ENCODE measurements at places on chromosomes 4 and X.

DNA sequence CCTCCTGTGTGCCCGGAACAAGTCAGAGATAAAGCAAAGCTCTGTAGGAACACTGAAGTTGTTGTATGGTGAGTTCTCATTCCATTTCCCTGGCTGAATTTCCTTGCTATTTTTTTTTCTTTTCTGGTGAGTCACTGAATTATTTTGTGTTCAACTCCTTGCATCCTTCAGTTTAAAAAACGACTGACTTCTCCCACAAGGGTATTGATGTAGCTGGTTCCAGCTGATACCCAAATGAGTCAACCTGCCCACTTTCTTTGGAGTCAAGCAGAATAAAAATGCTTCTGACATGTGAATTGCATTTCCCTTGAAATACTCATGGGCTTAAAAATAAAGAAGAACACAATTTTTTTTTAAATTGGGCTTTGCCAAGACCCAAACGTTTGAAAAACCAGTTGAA, 85.5 kb downstream of the SHOX start:
- no peak for DNase-seq

DNA sequence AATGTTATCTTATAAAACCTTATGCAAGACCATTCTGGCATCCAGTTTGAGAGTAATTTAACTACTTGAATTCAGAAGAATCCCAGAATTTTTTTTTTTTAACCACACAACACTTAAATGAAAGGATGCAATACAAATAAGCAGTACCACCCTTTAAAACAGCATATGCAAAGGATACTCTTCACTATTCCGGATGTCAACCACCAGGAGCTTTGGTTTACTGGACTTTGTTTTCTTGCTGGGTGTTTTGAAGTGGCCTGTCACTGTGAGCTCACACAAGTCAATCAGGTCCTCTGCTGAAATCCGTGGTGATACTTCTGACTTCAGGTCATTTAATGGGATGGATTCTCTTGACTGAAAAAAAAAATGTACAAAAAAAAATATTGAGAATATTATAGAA, 200.0 kb downstream of the TBCK start:
- DNase-seq = no peak

DNA sequence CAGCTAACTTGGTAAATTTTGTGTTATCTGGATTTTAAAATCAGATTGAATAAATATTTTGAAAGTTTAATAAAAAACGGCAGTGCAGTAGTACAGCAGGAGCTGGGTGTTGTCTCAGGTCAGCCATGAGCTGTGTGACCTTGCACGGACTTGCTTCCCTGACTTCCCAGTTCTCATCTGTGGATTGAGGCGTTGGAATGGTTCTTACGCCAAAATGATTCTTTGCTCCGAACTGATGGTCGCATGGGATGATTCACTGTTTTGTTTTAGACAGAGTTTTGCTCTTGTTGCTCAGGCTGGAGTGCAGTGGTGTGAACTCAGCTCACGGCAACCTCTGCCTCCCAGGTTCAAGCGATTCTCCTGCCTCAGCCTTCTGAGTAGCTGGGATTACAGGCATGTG, 45.0 kb downstream of the RGS12 start:
- no peak for DNase-seq

DNA sequence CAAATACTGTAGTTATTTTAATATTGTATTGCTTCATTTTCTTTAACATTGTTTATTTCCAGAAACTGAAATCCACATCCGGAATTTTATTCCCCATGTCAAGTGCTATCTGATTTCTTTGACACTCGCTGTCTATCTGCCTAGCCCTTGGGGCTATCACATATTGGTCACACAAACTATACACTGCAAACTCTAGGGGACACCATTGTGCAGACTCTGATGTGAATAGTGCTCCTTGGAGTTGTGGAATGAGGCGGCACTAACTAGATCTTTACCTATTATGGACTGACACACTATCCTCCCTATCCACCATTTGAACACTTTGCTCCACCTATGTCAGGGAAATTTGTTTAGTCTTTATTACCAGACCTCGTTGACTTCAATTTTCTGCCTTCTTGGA, 534.5 kb downstream of the GLUD2 start:
- peak; percentile 13 for DNase-seq
